Stimulated activated CD4-positive, alpha-beta T cell treated with anti-CD3 and anti-CD28 coated beads, Interleukin-12 subunit alpha, Interleukin-12 subunit beta, amount 100 ng/mL, for 4 hours (primary cell): ENCODE measurements at places on chromosomes 4 and X.

DNA sequence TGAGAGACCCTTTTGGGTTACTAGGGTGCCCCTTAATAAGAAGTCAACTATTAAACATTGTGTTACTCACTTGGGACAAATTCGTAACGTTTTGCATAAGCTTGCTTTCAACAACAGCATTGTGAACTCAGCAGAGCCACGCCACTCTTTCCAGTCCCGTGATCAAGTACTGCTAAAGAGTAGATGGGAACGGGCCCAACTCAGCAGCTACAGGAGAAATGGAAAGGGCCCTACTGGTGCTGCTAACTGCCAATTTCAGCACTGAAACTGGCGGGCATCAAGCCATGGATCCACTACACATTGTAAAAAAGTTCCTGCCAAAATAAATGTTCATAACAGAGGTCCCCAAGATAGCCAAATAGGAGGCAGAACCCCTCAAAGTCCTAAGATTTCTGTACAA, 19.0 kb upstream of the DHX15 start:
- no peak for DNase-seq

GRCh38 chr4:33226133-33226532, 2506.0 kb downstream of the PCDH7 start:
- DNase-seq: no peak

- DNase-seq: no peak
Measured at GRCh38 chr4:85823295-85823694, 348.3 kb downstream of the ARHGAP24 start.

DNA sequence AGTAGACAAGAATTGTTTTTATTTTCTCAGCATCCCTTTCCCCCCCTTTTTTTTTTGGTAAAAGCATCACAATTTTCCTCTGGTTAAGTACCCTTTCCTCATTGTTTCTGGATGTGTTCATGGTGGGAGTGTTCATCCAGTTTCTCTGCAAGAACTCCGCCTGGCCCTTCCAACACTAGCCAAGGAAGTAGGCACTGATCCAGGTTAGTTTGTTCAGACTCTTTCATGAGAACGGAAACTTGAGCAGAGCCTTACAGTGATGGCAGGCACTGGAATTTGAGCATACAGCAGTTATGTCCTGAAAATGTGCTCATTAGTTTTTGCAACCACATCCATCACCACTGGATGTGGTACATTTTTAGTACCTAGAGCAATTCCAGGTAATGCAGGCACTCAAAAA, 336.1 kb upstream of the BOD1L1 start:
- no peak for DNase-seq
